ENCODE measurements at places on chromosomes 2 and 18. TPM values are rescaled to one million over a fixed set of nuclear protein-coding genes. Genes with fewer than 3 reads are reported as not detected.
A peak's percentile ranks its signal among the peaks of the same experiment; 100 is the strongest.

DNA sequence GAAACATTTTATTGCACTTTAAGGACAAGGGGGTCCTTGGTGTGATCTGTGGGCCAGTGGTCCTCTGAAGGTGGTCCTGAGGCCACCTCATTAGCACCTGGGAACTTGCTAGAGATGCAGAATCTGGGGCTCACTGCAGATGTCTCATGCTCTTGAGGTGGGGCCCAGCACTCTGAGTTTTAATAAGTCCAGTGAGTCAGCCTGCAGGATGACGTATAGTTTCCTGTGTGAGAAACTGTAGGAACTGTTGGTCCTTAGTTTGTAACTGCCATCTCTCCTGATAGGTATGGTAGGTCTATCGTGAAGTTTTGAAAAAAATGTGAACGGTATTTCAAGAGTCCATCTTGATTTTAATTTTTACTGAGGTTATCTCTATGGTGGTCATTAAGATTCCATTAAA lies 2.8 kb downstream of the TRPM8 start:
- peak; percentile 15 for DNase-seq

GRCh38 chr2:18273205-18273604 lies 287.2 kb downstream of the RDH14 start:
- DNase-seq = no peak

The PSMA8 gene
- total RNA-seq = 1.9 TPM

DNA sequence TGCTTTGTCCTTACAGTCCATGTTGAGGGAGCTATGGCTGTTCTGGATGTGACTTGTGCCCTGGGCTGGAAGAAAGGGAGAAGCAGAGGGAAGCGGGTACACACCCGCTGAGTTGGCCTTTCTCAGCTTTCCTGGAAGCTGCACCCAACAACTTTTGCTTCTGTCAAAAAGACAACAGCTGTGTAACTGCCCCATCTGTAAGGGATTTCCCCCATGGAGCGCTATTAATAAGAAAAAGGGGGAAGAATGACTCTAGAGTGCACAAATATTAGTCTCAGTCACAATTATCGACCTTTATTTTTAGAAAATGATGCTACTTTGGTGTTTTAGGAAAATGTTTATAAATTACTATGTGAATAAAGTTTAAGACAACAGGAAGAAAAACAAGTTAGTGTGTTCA lies 368.3 kb downstream of the RAD51AP2 start:
- no peak for DNase-seq

DNA sequence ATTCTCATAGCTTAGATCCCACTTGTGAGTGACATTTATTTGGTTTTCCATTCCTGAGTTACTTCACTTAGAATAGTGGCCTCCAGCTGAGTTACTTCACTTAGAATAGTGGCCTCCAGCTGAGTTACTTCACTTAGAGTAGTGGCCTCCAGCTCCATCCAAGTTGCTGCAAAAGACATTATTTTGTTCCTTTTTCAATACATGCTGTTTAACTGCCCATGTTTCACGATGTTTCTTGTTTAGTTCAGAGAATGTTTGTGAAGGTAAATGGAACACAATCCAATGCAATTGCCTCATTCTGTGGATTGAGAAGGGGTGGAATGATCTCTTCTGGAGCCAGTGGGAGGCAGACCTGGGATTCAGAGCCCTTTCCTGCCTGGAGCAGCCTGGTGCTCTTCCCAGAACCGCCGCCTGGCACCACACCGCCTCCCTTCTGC lies 273.5 kb upstream of the ATP5MC3 start:
- no peak for DNase-seq

The NABP1 gene
- 94.1 TPM for total RNA-seq

The REEP1 gene
- 0.38 TPM for total RNA-seq

DNA sequence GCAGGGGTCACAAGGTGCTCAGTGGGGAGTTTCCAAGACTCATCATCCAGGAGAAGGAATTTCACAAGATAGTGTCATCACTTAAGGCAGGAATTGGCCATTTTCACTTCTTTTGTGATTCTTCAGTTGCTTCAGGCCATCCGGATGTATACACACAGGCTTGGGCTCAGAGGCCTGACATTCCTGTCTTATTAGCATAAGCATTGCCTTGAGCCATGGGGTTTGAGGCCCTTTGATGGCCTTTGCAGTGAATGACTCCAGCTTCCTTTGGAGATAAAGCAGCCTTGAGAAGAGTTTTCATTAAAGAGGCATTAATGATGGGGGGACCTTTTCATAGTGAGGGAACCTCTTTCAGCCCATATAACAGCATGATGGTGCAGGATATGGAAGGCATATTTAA lies 366.0 kb upstream of the CNTNAP5 start:
- DNase-seq = no peak

DNA sequence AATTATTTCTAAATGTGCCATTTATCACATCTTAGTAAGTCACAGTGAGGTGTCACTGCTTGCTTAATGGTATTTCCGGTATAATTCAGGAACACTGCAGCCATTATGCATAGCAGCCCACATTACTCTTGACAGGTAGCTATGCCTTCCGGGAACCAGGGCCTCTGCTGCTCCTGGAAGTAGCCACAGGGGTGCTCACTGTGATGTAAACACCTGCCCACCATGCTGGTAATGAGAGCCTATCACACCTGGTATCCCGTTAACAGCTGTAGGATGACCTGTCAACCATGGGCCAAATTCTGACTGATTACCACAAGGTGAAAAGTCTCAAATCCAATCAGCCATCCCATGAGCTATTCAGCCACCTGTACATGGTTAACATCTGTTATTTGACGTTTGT lies 647.0 kb upstream of the NXPH2 start:
- DNase-seq = no peak

DNA sequence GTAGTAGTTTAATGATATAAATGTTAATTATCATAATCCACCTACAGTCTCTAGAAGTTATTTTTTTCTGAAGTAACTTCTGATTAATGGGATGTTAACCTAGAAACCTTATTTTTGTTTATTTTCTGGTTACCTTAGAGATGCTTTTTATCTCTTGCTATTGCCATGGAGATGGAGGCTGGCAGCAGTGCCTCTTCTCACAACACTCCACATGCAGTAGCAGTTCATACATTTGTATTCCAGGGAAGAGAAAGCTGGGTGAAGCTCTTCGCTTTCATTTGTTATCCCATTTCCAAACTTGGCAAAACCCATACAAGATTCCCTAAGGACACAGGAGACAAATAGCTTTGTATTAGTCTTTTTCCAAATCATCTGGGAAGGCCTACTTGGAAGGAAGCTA lies 1794.1 kb upstream of the LRRTM1 start:
- DNase-seq = no peak

The CAPN14 gene
- 0.65 TPM for total RNA-seq

- DNase-seq = no peak
Measured at GRCh38 chr2:99297994-99298393, 3.0 kb downstream of the LYG1 start.

DNA sequence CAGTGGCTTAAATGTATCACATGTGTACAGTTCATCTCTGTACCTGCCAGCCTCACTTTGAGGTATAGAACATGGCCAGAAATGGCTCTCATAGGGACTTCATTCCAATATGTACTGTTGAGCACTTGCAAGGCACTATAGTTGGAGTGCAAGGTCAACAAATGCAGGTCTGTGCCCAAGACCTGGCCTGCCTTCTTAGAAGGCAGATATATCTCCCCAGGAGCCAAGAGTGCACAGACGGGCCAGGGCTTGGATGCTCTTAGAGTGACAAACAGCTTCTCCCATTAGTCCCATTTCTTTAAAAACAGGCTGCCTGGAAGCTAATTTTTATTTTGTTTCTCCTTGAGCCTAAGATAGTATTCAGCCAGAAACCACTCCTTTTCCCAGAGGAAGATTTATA lies 7.3 kb downstream of the TEX261 start:
- no peak for DNase-seq

DNA sequence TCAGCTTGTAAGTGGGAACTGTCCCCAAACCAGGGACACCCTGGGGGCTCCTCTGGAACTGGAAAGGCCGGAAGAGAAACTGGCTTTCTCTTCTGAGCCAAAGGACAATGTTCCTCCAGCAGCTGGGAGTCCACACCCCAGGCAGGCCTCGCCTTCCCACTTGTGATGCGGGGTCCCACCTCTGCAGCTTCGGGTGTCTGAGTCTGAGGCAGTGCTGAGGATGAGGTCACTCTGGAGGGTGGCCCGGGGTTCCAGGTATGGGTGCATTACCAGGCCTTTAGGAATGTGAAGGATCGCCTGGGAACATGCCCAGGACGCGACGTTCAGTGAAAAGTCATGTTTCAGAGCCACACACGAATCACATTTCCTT lies 18.2 kb upstream of the BOK start:
- no peak for DNase-seq

DNA sequence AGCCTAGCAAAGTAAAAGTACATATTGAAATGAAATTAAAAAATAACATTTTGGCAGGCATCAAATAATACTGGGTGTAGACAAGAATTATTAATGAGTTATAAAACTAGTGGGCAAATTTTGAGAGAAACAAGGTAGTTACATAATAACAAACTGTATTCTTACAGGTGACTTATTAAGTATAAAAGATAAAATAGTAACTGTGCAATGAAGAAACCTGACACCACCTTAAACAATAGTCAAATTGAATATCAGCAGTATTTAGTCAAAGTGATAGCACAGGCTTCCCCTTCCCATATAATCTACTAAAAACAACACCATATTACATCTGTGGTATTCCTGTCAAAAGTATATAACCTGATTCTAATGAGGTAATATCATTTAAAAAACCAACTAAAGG lies 1099.8 kb upstream of the CRIM1 start:
- DNase-seq = no peak

- no peak for DNase-seq
Measured at GRCh38 chr2:133748007-133748700, 179.9 kb upstream of the NCKAP5 start.

- no peak for DNase-seq
Measured at GRCh38 chr2:170896622-170897021, 32.4 kb upstream of the GORASP2 start.

The PIK3C3 gene
- total RNA-seq = 52.0 TPM

DNA sequence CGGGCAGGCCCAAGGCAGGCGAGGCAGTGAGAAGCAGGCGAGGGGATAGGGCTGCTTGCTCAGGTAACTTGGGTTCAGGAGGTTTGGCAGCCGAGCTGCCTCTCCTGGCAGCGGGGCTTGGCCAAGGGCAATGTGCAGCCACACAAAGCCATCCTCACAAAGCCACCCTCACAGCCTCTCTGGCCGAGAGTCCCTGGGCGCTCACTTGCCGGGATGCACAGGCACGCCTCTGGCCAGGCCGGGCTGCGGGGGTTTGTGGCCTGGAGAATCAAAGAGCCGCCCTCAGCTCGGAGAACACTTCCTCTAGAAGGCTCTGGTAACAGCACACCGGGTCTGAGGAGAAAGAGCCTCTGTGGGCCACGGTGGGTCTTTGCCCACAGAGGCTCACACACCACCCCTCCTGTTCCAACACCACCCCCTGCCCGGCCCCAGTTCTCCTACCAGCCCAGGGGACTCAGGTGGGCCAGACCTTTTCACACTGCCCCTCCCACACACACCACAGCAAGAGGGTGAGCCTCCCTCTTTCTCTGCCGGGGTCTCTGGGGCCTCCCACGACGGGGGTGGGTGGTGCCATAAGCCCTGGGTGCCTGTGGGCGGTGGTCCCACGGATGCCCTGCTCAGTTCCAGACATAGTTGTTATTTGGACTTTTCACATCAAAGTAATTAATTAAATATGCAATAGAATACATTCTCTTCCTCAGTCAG lies 186.9 kb downstream of the ZFP36L2 start:
- DNase-seq = no peak

- no peak for DNase-seq
Measured at GRCh38 chr18:48405978-48406377, 3.2 kb downstream of the ZBTB7C start.

GRCh38 chr18:58269931-58270330 lies 225.9 kb downstream of the NEDD4L start:
- DNase-seq = no peak

- no peak for DNase-seq
Measured at GRCh38 chr2:177554365-177554764, 161.8 kb downstream of the AGPS start.

The PPP1R1C gene
- not detected for total RNA-seq

DNA sequence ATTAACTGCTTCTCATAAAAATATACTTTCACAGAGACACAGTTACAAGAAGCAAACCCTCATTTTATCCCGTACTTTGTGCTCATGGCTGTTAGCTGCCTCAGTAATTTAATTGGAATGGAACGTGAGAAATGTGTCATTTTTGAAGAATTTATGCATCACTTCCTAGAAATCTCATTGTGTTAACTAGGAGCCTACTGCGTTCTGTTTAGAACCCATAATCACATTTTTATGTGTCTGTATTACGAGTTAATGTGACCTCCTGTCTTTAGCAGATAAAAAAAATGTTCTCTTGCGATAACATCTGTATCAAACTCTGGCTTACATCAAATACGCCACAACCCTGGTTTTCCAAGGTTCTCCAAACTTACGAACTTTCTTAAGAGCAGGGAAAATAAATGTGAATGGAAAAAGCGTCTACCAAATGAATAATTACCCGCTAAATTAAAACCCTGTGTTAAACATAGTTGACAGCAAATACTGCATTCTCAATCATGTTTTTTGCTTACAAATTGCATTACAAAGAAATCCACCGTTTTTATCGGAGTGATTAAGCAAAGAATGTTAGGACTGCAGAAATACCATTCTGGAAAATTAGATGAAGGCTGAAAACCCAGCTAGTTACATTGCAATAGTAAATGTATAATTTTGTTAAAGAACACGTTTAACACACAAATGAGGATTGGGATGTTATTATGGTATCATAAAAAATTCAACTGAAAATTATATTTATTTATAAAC lies 12.1 kb upstream of the GBX2 start:
- DNase-seq = no peak

- no peak for DNase-seq
Measured at GRCh38 chr2:200423541-200423940, 86.3 kb downstream of the KCTD18 start.

DNA sequence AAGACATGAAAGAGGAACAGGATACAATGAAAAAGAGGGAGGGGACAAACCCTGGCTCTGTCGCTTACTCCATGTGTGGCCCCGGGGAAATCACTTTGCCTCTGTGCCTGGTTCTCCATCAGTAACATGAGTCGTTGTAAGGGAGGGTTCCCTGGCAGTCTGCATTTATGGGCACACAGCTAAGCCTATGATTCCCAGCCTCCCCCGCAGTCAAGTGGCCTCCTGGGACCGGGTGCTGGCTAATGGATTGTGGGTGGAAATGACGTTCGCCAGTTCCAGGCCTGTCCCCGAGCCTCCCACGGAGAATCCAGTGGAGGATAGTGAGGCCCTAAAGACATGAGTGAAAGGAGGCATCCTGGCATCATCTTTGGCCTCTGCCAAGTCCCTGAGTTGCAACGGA lies 42.7 kb downstream of the SFXN5 start:
- no peak for DNase-seq

Measured in activated T-cell treated with anti-CD3 and anti-CD28 coated beads, Interleukin-2, amount 50 U/mL, for 72 hours (primary cell).